ENCODE measurements at places on chromosomes 6 and 20.

DNA sequence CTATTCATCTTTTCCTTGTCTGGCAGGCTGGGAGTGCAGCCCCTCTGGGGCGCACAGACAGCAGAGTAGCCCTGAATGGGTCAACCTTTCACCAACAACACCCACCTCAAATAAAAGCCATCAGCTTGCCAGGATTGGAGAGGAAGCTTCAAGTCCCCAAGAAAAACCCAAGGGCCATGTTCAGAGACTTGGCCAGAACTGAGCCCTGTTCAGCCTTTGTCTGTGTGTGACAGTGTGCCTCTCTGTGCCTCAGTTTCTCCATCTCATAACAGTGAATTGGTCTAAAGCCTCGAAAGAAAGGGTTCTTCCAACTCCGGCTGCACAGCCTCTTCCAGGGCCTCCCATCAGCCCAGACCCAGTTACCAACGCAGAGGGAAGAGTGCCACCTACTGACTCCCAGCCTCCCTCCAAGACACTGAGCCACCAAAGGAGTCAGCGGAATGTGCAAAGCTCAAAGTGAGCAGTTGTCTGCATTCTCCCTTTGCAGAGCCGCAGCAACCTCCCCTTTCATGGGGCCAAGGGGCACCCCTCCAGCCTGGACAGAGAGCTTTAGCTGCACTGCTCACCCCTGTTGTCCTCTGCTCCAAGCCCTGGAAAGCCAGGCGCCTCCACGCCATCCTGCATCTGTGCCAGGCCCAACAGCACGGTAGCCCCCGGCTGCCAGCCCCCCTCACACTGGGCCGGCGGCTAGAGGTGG is 82.7 kb upstream of the TOP1 start:
- peak; percentile 28 for DNase-seq

DNA sequence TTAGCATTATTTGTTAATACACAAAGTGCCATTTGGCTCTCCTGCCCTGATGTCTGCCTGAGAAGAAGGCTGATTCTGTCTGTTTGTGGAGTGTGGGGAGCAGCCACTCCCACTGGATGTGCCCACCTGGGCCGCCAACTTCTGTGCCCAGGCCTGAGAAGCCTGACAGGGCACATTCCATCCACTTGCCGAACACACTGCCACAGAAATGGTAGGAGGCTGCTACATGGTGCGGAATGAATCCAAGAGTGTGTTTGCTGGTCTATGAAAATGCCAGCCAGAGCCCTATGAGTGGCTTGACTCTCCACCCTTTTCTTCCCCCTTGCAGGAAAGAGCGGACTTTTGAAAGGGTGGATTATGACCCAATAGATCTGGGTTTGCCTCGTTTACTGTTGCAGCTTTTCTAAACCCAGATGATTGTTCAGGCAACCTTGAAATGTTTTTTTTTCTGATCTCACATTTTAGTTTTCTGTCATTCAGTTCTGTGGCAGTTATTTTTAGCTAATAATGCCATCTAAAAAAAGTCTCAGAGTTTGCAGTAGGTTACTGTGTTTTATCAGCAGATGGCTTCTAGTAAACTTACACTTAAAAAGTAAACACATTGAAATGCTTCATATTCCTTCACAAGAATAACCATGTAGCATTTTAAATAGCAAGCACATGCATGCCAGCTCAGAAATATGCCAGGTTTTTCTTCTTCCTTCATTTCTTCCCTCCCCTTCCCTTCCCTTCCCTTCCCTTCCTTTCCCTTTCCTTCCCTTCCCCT is 196.5 kb downstream of the SLC35F1 start:
- no peak for DNase-seq

GRCh38 chr6:149132336-149132735 is 185.2 kb upstream of the TAB2 start:
- no peak for DNase-seq

DNA sequence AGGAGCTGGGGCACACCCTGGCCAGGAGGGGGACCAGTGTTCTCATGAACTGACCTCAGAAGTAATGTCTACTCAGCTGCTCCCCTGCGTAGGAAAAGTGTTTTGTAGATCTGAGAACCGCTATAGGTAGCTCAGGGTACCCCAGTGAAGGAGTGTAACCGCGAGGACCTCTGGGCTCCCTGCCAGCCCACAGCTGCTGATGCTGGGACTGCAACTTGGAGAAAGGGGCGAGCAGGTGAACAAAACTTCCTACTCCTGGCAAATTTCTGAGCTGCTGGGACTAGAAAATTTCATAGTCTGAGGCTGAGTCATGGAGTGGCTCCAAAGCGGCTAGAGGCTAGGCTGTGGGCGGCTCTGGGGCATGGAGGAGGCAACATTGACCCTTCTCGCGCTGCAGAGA is 51.9 kb downstream of the PYGB start:
- DNase-seq: no peak

DNA sequence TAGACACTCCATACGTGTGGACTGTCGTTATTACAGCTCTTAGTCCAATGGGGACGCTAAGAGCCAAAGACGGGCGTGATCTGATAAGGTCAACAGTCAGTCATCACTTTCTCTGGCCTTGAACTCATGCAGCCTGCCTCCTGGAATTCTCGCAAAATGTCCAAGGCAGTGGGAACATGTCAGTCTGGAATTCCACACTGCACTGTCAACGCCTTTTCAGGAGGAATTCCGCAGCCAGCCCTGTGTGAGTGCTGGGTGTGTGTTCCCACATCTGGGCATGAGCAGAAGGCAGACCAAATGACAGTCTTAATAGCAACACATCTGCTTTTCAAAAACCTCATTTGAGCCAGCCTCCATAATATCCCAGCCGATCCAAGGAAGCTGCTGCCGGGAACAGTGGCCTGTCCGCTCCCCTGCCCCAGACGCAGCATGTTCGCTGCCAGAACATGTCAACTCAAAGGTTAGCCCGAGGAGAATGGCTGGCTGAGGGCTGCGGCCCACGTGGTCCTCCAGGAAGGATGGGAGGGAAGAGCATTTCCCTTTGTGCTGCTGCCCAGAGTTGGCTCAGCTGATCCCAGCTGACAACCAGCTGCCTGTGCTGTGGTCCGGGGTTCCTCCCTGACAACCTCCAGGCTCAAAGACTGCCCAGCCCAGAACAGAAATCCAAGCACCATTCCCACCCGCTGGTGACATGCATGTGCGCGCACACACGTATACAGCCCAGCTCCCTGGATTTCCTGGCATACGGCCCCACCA is 103.1 kb downstream of the SULF2 start:
- no peak for DNase-seq

DNA sequence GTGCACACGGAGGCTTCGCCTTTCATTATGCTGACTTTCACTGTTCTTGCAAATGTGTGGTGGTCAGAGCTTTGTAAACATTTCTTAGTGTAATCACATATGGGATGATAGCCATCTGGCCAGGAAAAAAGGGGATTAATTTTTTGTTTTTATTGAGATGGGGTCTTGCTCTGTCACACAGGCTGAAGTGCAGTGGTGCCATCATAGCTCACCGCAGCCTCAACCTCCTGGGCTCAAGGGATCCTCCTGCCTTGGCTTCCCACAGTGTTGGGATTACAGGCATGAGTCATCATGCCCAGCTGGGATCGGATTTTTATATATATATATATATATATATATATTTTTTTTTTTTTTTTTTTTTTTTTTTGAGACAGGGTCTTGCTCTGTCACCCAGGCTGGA is 11.0 kb upstream of the TIAM2 start:
- DNase-seq: no peak

GRCh38 chr20:37669062-37669772 is 24.6 kb upstream of the CTNNBL1 start:
- DNase-seq: peak; percentile 36

- DNase-seq: no peak
These were observed 149.3 kb upstream of the CCN2 start for GRCh38 chr6:132100388-132100990.

DNA sequence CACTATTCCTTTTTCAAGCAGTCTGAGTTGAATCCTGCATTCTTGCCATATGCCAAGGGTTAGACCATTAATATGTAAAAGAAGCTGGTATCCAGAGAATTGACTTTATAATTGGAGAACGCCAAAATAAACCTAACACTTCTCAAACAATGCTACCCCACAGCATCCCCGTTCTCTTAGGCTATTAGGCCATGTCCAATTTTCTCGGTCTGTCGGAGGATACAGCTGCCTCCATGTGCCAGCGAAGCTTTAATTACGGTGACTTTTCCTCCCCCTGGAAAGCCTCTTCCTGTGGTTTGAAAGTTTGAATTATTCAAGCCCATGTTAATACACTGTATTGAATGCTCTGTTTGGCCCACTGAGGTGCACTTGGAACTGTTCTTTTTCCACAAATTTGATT is 60.5 kb downstream of the HS3ST5 start:
- DNase-seq: no peak

DNA sequence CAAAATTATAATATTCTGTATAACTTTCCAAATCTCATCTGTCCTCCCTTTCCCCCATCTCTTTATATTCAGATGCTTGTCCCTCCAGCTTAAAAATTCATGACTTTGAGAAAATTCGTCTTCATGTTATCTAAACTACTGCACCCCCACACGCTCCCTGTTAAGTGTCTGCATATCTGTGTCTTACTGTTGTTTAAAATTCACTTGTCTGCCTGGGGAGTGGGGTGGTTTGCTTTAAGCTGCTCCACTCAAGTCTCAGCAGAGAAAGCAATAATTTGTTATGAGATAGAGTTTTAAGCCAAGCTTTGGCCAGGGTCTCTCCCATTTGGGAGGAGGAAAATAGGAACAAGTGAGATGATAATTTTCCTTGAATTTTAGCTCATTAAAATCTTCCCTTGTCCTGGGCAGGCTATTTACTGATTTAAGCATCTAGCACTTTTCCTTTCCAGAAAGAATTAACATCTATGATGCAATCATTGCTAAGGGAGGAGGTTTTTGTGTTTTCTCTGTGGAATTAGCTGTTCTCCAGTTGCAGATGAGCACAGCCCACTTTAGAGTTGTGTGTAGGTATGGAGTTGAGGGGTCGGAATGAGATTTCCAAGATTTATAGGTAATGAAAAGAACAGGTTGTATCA is 36.8 kb downstream of the MTHFD1L start:
- DNase-seq: no peak

DNA sequence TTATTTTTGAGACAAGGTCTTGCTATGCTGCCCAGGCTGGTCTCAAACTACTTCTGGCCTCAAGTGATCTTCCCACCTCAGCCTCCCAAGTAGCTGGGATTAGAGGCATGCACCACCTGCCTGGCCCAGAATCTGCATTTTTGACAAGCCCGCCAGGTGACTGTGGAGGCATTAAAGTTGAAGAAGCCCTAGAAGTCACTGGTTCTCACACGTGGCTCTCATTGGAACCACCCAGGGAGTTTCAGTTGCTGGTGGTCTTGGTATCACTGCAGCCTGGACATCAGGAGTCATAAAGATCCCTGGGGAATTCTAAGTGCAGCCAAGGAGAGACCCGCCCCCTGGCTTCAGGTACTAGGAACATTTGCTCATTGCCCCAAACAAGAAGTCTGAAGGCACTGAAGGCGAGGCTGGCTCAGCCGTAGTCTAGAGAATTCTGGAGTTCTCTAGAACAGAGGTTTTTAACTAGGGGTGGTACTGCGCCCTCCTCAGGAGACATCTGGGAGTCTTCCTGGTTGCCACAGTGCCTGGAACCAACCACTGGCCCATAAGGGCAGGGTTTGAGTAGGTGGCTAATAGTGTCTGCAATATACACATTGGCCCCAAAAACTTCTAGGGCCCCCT is 182.8 kb downstream of the ZMYND8 start:
- DNase-seq: no peak

DNA sequence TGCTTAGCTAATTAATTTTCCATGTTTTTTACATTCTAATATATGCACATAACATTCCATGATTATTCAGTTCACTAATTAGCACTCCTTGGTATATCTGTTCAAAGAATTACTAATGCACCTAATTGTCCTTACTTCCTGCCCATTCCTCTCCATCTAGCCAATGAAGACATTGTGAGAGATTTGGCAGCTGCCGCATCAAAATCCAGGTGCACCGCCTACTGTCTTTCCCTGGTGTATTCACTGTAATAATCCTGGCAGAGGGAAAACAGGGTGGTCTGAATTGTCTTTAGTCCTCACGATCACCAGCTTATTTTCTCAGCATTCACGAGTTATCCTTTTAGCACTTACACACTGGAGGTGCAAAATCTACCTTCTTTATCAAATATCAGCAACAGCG is 61.0 kb upstream of the SCGN start:
- DNase-seq: no peak

DNA sequence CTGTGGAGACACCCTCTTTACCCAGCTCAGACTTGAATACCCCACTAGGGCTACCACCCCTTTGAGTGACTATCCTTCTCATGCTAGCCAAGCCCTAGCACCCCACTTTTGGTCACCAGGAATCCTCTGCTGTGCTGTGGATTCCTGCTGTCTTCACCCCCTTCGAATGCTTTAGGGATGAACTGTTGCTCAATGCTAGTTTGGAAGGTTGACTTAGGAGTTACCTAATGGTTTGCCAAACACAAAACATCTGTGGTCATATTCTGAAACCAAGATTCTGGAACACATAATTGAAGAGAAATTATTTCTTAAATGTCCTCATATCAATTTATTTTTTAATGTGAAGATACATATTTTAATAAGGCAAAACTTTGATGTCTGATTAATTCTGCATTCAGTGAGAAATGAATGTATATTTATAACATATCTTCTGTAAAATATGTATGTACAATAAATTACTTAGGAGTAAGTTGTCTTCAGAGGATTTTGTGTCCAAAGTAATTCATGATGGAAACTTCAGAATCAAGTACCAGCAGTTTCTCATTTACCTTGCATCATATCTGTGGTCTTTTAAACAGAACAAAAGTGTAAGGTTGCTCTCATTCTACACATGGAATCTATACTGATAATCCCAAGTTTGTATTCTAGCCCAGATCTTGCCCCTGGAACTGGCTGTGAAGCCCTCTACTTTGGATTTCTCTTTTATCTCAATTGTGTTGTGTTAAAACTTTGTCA is 46.9 kb downstream of the TMEM200A start:
- DNase-seq: no peak

- peak; percentile 72 for DNase-seq
These were observed 2.5 kb downstream of the TNFRSF6B start for GRCh38 chr20:63698739-63699465.

DNA sequence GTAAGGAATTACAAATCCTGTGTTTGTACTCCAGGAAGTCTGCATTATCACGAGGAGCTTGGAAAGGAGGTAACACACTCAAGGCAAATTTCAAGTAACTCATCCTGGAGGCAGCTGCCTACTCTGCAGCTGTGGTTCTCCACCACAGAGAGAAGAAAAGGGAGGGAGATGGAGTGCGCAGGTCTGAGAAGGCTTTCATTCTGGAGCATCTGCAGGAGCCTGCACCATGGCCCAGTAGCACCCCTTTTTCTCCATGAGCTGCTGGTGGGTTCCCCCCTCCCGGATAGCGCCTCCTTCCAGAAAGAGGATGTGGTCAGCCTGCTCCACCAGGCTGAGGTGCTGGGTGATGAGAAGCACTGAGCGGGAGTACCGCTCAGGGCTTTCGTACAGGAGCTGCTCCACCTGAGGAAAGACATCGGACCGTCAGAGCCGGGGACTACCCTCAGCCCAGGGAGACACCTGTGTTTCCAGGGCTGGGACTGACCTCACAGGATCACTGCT is 1.6 kb upstream of the PSMB8 start:
- peak; percentile 67 for DNase-seq

DNA sequence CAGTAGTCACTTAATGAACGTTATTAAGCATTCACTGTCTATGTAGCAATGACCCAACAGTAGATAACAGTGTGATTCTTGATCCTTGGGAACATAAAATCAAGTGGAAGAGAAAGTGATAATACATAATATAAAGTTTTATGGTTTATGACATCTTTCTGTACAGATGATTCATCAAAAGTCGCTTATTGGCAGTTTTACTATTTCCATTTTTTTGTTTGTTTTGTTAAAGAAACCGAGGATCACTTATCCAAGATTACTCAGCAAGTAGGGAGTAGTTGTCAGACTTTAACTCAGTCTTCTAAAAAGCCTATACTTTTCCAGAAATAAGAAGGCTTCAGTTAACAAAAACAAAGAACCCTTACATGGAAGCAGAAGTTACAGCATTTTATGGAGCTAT is 260.8 kb downstream of the ZFAND3 start:
- no peak for DNase-seq

Measured in activated CD8-positive, alpha-beta T cell treated with anti-CD3 and anti-CD28 coated beads for 36 hours (primary cell).